ENCODE measurements at places on chromosomes 6 and 20.

DNA sequence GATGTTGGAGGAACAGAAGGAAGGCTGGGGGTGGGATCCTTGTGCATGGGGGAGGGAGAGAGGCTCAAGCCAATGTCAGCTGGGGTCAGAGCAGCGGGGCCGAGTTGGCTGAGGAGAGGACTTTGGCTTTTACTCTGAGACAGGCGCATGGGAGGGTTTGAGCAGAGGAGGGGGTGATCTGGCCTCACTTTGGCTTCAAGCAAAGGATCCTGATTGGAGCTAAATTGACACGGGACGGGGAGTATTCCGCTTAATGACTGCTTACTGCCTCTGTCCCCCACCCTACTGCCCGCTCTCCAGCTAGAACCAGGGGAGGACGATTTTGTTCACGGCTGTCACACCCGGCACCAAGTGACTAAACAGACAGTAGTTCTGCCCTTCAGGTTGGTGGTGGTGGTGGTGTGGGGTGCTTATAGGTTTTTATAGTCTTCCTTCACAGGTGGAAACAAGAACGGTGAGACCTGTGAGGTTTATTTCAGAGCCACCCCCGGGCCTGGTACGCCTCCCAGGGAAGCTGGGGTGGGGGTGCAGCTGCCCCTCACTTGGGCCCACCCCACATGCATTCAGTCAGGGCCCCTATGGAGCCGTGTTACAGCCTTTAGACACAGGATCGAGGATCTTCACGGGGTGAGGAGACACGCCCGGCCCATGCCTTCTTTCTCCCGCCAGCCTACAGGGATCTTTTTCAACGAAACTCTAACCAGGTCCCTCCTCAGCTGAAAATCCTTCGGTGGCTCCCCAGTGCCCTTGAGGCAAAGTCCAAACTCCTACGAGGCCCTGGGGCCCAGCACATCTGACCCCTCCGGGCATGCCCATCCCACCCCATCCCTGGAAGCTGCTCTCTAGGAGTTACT lies 1.3 kb upstream of the SNAI1 start:
- DNase-seq: no peak

DNA sequence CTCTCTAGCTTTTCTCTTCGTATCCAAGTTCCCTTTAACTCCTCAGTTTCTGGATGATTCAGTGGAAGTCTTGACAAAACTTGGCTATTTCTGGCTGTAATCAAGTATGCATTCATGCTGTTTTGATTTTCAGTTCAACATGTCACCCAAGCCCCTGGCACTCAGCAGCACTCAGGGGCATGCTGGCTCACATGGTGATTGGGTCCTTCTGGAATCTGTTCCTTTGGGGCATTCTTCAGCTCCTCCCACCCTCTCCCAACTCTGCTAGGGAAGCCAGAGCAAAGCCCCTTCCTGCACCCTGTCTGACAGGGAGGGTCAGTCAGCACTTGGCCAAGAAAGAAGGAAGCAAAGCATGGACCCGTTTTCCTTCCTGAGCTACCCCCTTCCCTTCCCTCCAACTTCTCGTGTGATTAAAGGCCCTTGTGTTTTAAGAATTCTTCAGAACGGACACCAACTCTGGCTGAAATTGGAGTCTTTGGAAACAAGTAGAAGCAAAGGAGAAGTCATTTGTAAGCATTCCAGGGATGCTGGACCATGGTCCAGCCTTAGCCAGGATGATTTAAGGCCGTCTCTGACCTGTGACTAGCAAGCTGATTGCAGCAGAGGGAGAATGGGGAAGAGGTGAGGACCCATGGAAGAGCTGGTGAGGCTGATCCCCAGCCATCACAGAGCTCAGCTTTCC lies 7.1 kb downstream of the PLEKHG1 start:
- DNase-seq: no peak

DNA sequence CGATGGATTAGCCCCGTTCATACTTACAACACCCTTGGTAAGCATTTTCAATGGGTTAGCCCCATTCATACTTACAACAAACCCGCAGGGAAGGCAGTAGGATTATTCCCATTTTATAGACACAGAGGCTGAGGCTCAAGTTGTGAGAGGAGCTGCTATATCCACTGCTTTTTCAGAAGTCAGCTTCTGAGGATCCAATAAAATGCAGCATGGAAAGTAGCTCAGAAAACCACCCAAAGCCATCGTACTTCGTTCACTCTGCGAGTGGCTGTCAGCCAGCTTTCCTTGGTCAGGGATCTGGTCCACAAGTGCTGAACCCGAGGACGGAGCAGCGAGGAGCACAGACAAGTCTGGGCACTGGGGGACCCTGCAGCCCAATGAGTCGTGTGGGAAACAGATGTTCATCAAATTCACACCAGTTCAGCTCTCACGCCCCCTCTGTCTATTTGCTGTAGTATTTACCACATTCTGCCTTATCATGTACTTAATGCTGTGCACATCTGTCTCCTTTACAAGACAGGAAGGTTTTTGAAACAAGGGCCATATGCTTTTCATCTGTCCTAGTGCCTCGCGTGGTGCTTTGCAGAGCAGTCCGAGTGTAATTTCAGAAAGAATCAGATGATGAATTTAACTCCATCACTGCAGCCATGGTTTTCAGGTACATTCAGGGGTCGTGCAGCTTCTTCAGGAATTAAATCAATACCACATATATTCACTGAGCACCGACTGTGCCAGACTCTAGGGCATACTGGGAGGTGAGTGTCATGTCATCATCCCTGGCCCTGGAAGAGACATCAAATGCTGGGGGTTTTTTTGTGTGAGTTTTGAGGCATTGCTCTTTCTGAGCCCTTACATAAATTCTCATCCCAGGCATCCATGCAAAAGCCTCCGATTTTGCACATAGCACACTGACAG lies 256.9 kb downstream of the CDH26 start:
- DNase-seq: no peak

DNA sequence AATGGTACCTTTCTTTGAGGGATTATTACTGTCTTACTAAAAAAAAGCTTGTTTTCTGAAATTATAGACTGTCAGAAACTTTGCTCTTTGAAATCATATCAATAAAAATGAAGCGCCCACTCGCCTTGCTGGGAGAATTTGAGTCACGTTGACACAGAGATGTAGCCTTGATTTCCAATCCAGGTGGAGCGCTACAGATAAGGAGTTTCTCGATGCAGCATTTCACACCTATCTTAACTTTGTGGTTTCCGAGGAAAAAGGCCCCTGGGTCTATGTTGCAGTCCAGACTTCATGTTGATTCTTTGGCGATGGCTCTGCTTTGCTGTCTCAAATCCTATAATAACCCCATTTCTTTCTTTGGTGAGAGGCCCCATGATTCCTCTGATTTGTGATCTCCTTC lies 158.1 kb upstream of the ARG1 start:
- no peak for DNase-seq

DNA sequence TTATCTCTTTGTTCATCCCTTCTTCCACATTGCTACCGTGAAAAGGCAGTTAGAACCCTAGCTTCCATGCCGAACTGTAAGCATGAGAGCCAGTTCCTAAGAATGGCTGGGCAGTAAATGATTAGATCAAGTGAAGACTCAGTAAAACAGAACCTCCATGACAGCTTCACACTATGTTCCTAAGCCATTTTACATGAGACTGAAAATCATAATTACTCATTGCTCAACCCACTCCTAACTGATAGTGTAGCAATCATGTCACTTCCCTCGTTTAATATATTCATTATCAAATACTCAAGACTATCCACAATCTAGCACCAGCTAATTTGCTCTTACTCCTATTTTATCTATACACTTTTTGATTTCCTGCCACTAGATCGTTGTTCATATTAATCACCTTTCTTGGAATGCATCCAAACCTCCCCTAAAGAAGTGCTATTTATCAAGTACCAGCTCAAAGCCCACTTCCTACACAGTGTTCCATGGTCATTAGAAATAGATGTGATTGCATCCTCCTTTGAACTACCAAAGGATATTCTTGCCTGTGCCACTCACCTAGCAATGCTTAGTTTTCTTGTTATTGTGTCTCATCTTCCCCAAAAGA lies 6.0 kb downstream of the TMEM30A start:
- DNase-seq: no peak

GRCh38 chr20:40481337-40481736 lies 207.7 kb downstream of the MAFB start:
- DNase-seq: no peak

- no peak for DNase-seq
Measured at GRCh38 chr6:159963111-159963510, 5.8 kb upstream of the IGF2R start.

GRCh38 chr6:30077218-30077617 lies 1.6 kb upstream of the RNF39 start:
- no peak for DNase-seq

GRCh38 chr20:49384437-49385434 lies 97.7 kb downstream of the KCNB1 start:
- peak; percentile 49 for DNase-seq

- no peak for DNase-seq
Measured at GRCh38 chr6:89667872-89668556, 29.5 kb upstream of the LYRM2 start.

DNA sequence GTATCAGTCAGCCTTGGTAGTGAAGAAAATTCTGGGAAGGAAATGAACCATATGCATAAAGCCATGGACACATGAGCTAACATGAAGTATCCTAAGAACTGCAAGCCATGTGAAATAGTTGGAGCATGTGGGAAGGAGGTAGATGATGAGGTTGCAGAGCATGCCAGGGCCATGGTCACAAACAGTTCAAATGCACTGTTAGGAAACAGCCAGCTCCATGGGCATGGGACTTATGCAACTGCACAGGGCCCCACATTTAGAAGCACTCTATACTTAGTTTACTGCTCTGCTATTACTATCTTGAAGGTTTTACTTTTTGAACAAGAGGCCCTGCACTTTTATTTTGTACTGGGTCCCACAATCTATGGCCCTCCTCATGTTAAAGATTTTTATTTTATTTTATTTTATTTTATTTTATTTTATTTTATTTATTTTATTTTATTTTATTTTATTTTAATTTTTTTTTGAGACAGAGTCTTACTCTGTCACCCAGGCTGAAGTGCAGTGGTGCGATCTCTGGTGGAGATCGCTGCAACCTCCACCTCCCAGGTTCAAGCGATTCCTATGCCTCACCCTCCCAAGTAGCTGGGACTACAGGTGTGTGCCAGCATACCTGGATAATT lies 169.1 kb downstream of the IBTK start:
- no peak for DNase-seq

DNA sequence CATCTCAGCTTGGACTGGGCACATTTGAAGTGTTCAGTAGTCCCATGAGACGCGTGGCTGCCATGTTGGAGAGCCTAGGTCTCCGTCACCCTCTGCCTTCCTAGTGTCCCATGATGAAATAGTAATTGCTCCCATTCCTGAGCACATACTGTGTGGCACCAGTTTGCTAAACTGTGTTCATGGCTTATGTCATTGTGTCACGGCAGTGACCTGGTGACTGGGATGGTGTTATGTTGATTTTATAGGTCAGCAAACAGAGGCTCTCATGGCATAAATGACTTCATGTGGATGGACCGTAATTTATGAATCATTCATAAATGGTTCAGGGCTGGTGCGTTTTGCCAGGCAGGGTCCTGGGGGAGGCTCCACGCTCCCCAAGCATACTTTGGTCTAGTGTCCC lies 3.8 kb downstream of the BCAS4 start:
- no peak for DNase-seq

DNA sequence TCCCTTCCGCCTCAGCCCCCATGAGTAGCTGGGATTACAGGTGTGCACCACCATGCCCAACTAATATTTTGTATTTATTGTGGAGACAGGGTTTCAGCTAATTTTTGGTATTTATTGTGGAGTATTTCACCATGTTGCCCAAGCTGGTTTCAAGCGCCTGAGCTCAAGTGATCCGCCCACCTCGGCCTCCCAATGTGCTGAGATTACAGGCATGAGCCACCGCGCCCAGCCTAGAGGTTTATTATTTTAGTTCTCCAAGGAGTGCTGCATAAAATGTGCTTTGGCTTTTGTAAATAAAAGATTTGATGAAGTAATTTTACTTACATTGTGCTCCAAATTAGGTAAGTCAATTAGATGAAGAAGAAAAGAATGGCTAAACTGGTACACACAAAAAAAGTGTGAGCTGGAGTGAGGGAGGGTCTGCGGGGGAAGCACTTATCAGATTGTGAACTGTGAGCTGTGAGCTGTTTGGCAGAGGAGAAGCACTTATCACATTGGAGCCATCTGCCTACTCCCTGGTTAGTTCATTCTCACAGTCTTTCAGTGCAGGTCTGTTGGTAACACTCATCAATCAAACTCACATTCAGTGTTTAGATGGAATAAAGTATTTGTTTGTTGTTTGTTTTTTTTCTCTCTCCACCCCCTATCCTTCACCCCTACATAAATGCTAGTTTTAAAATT lies 398.0 kb downstream of the EPHA7 start:
- no peak for DNase-seq

- DNase-seq: no peak
Measured at GRCh38 chr20:52150440-52151258, 40.9 kb downstream of the ZFP64 start.

DNA sequence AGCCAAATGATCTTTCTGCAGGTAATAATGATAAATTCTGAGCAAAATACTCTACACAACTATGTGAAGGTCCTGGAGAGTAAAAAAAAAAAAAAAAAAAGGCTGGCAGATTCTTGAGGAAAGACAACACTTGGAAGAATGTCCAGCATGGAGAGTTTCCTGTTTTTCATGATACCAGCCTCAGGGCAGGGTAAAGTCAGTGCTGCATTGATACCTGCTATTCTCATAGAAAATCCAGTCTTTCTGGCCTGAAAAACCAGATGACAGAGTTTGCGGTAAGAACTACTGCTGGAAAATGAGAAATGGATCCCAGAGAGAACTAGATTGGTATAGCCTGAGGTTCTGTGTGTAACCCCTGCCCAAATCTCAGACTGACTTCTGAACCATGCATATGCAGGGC lies 89.1 kb downstream of the AFG1L start:
- DNase-seq: no peak

DNA sequence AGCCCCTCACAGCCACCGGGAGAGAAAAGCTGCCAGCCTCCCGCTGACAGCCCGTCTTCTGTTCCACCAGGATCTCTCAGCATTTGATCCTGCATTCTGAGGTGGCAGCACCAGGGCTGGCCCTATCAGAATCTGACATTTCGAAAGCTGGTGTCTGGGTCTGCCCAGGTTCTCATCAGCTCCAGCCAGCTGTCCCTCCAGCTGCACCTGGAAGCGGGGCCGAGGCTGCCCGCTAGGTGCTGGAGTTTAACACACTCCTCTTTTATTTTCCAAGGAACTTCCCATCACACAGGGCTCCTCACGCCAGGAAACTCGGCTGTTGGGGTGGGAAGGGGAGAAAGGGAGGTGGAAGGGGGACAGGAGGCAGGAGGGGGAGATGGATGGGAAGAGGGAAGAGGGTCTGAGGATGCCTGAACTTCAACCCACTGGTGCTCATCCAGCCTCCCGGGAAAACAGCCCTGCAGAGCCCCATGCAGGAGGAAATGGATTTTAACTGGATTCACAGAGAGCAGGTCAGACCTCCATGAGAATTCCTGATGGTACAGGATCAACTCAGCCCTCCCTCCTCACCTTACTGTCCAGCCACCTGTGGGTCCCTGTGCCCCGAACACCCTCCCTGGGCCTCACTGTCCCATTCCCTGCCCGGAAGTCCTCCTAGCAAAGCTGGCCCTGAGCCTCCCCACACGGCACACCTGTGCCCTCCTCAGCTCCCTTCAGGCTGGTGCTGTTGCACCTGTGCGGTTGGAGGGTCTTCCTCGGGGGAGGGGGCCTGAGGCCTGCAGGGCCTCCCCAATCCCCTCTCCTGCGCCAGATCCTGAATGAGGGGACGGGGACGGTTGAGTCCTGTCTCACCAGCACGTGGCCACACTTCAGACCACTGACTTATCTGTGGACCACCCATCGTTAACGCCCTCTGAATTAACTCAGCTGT lies 3.9 kb upstream of the LSM14B start:
- no peak for DNase-seq
